Stimulated activated CD4-positive, alpha-beta T cell treated with anti-CD3 and anti-CD28 coated beads, TNF-alpha, amount 100 ng/mL, for 1 hour (primary cell): ENCODE measurements at places on chromosomes 2 and 18.

DNA sequence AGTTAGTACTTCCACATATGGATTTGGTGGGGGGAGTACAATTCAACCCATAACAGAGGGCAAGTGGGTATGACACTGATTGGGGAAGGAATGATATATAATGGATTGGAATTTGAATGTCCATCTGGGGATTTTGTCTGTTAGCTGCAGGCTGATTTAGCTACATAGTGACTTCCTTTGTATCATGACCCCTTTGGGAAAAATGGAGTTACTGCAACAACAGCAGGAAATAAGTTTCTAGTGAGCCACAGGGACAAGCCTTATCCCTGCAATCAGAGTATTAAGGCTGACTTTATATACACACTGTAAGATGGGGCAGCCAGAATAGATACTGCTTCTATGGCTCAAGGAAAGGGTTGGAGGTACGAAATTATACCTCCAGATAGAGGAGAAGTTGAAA, 404.4 kb upstream of the MEIS1 start:
- no peak for DNase-seq

- DNase-seq, result no peak
Measured at GRCh38 chr2:24261441-24261840, 86.6 kb downstream of the FAM228A start.

DNA sequence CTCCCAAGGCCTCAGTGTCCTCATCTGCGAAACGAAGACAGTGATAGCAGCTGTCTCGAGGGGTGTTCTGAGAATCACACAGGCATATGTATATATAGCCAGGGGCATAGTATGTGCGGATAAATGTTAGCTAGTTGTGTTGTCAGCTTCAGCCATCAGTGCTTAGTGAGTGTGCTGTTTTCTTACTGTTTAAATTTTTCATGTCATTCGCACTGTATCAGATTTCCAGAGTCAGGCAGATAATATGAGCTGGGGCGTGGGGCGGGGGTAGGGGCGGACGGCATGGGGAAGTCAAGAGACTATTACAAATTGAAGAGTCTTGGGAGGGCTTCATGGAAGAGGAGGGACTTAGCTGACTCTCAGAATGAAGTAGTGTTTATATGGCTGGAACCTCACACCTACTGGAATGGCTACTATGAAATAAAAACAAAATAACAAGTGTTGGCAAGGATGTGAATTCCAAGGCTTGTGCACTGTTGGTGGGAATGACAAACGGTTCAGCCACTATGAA, 7.0 kb downstream of the TRAPPC12 start:
- no peak for DNase-seq

GRCh38 chr2:241125626-241126025, 23.5 kb upstream of the MTERF4 start:
- no peak for DNase-seq

GRCh38 chr2:98598781-98599428, 9.4 kb downstream of the COA5 start:
- DNase-seq, result no peak

DNA sequence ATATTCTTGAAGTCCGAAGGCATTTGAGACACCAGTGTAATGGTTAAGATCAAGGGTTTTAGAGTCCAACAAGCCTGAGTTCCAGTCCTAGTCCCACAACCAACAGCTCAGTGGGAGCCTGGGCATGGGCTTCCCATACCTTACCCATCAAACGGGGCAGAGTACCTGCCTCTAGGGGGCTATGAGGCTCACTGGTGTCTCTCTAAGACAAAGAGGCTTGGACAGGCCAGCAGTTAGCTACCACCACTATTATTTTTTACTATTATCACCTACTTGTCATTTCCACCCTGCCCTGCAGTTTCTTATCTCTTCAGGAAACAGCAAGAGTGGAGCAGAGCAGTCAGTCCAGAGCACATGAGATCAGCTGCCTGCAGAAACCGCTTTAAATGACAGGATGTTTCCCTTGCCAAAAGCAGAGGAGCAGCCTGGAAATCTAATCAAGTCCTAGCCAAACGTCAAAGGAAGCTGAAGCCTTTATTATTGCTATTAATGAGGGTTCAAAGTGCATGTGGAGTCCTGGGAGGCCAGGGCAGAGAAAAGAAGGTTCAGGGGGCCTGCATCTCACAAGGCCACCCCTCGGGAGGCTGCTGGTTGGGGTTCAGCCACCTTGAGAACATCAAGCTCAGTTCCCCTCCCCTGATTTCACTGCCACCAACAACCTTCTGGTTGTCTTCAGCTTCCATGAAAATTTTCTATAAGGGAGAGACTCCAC, 66.6 kb downstream of the STPG4 start:
- DNase-seq, result no peak

DNA sequence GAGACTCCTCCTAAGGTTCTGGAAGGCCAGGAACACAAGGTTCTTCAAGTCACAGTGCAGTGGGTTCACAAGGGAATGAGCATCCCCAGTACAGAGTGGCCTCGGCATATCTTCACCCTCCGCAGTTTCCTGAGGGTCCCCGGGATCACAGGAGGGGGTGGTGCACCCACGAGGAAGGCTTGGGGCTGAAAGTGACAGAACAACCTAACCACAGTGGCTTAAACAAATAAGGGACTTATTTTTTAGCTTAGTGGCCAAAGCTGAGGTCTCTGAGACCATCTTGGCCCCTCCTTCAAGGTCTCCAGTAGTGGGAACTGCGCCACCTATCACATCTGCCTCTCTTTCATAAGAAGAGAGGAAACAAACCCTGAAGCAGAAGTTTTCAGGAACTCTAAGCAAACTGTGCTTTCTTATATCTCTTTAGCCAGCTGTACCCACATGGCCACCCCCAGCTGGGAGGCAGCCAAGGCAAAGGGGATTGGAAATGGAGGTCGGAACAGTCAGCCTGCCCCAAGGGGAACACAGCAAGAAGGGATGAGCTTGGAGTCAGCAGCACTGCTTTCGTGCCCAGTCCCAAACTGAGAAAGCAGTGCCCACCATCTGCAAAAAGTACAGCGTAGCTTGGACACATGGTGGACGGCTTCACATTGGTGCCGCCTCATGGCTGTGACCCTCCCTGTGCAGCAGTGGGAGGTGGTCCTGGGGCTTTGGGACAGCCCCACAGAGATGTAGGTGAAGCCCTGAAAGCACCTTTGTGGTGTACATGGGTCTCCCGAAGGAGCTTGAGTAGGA, 260.0 kb upstream of the ID2 start:
- no peak for DNase-seq

DNA sequence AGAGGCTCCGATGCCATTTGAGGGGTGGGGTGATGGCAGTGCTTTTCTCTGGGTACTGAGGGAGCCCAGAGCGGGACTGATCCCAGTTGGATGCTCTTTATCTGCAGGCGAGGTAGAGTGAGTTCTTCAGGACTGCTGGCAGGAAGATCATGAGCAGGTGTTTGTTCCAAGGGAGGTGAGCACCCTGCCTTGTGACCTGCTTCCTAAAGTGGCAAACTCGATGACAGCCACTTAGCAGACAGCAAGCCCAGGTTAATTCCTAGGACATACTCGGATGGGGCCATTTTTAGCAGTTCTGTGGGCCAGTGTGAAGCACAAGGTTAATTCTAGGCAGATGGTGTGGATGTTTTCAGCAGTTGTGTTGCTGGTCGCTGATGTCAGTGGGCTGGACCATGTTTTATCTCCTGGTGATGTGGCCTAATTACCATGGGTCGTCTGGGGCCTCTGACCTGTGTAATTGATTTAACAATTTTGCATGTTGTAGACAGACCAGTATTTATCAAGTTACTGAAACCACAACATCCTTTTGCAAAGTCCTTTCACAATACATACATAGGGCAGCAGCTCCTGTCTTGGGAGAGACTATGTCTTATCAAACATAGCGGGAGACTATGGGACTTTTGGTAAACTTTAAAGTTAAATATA, 4.9 kb downstream of the FKBP1B start:
- DNase-seq, result no peak

DNA sequence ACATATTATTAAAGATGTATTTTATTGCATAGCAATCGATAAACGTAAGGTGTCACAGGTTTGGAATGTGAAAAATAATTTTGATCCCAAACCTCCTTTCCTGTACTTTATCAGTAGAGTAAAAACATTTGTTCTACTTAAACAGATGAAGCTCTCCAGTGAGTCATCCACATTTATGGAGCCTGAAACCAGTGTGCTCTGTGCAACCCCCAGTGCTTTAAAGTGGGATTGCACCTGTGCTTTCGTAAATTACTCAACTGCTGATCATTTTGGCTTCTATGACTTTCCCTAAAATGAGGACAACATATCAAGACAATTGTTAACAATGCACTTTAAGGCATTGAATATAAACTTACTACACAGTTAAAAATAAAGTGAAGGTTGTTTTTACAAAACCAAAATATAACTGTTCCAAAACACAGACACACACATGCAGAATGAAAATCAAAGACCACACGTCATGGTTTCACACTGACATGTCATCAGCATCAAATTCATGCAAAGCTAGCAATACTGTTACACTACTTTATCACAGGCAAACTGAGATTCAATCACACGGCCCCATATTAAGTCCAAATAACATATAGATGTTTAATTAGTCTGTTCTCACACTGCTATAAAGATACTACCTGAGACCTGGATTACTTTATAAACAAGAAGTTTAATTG, 9.7 kb downstream of the TMEM18 start:
- DNase-seq, result no peak

DNA sequence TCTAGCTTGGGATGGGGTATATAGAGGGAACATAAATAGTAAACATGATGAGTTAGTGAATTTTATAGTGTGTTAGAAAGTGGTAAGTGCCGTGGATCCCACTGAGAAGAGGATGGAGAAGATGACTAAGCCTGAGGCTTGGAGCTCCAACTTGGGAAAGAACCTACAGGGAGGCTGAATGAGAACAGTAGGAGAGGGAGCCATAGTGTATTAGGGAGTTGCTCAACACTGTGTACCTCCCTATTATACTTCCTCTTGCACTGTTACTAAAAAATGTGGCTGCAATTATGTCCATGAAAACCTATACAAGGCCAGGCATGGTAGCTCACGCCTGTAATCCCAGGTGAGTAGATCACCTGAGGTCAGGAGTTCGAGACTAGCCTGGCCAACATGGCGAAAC, 2.9 kb upstream of the SLC19A3 start:
- DNase-seq, result no peak

DNA sequence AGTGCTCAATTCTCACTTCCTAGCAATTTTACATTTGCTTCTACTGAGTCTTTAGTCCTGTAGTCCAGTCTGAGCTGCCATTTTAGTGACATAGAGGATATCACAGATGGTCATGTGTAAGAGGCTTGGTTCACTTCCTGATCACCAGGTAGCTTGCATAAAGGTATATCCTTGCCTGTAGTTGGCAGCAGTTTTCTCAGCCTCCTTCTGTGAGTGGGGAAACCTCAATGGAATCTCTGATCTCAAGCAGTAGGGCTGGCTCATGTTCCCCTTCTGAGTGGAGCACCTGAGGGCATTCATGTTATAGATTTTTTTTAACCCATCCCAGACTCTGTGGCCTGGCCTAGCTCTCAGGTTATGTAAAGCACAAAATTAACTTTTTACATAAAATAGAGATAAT, 278.4 kb downstream of the RDH14 start:
- DNase-seq, result no peak

DNA sequence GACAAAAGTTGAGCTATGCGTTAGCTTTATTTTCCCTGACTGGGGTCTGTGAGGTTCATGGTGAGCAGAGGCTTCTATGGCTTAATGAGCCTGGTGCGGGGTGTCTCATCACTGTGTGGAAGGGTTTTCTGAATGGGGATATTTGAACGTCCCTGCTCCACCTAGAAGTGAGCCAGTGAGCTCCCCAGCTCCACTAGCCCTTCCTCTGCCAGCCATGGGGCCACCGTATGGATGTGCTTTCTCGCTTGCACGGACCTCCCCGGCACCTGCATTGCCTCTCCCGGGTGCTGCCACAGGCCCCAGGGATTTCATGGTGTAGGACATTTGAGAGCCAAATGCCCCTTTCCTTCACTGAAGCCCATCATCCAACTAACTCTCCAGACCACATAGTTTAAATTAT, 37.8 kb downstream of the CYP26B1 start:
- DNase-seq, result no peak

DNA sequence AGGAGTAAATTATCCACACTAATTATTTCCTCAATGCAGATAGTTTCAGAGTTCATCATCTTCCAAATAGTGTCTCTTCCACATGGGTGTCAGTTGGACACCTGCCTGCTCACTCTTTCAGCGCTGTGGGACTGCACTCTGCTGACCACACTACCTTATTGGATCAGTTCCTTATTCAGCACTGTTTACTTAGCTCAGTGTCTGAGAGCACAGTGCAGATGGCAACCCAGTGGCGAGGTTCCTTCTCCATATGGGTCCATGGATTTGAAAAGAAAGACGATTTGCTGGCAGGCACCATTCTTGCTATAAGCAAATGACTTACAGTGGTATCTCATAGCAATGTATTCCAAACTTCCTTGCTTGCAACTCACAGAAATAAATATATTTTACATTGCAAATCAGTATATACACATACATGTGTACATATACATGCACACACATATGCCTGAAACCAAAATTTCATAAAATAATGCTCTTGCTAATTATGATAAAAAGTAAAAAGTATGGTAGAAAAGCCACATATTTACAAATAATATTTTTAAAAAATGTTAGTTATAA, 354.8 kb downstream of the INSIG2 start:
- DNase-seq, result no peak

DNA sequence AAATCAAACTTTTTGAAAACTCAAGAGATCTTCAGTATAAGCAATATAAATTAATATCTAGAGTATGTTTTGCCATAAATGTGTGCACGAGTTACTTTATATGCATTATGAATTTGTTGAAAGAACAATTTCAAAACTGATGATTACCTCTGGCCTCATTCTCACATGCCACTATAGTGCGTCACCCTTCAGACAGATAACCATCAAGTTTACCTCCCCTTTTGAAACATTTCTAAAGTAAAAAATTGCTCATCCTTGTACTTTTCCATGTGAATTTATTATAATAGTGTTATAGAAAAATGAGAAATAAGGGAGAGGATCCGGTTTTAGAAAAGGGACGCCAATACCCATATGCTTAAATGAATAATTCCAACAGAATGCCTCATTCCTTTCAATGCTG, 38.3 kb downstream of the ZEB2 start:
- DNase-seq, result no peak

DNA sequence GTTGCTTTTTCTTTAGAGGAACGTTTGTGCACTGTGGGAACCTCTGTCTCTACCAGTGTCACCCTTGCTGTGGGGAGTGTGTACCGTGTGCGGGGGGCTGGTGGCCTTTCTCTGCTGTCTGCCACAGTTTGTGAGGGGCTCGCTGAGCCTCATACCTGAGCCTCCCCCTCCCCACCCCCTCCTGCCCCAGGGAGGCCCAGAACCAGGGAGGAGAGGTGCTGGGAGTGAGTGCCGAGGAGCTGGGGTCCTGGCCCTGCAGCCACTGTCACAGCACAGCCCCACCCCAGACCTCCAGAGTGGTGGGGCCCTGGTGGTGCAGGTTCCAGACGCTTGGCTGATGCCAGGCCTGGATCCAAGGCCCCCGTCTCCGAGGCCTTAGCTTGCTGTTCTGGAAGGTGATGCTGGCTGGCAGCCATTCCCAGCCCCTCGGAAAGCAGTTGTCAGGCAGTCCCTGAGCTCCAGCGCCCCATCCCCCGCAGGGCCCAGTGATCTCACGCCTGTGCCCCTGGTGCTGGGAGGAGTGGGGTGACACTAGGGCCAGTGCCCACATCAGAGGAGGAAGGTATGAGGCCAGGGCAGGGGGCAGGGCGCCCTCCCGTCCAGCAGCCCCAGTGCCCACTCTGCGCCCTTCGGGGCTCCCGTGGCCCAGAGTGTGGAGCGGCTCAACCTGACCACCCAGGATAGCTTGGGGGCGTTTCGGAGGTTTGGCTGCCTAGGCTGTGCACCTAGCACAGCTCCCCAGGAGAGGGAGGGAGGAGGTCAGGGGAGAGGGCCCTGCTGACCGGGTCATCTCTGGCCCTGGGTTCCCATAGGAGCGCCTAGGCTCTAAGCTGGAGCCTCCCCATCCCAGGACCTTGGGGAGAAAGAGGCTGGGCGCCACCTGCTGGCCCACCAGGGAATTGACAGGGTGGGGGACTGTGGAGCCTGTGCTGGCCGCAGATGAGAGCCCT, 53.0 kb upstream of the ALPP start:
- DNase-seq, result no peak
